NCI-H2227 treated with DMSO at 0.1 percent for 48 hours (cell line): ENCODE measurements at places on chromosomes 13 and 19.
A peak's percentile ranks its signal among the peaks of the same experiment; 100 is the strongest.

DNA sequence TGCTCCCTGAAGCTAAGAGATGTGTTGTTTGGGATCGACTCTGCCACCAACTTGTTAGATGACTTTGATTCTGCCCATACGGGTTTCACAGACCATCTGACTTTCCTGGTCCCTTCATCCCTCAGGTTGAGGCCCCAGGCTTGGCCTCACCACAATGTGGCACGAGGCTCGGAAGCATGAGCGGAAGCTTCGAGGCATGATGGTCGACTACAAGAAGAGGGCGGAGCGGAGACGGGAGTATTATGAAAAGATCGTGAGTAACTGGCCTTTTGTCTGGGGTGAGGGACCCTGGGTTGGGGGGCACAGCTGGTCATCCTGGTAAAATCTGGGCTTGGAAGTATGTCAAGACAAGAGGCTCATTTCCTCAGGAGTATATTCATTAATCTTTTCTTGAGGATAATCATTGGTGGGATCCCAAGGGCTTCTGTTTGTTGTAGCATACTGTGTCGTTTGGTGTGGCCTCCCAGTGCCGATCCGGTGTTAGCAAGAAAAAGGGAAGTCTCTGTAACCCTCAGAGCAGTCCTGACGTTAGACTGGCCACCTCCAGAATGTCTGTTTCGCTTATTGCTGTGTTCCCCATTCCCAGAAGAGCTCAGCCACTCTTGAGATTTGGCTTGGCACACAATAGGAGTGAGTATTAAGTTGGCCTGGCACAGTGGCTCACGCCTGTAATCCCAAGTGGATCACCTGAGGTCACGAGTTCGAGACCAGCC, 1.4 kb downstream of the CLASRP start:
- no peak for DNase-seq

DNA sequence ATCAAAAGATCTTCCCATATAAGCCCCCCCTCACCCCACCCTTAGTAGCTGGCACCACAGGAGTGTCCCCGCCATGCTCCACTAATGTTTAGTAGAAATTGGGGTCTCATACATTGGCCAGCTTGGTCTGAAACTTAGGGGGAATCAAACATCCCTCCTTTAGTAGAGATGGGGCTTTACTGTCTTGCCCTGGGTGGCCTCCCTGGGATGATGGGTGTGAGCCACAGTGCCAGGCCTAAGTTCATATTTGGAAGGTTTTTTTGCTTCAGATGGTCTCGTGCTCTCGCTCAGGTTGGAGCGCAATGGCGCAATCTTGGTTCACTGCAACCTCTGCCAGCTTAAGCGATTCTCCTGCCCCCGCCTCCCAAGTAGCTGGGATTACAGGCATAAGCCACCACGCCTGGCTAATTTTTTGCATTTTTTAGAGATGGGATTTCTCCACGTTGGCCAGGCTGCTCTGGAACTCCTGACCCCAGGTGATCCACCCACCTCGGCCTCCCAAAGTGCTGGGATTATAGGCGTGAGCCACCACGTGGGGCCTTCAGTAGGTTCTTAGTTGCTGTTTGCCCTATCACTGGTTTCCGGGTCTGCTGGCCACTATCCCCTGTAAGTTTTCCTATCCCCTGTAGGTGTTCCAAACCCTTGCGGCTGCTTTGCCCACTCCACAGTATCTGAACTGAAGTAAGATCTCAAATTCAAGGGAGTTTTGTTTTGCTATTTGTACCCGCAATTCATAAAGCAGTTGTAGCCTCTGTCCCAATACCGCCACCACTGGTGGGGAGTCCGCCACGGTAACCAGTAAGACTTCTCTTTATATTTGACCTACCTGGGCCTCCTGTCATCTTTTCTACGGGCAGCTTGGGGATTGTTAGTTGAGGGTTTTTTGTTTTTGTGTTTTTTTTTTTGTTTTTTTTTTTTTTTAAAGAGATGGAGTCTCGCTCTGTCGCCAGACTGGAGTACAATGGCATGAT, 34.1 kb downstream of the NLRP12 start:
- DNase-seq: no peak

GRCh38 chr13:29545988-29546387, 49.5 kb downstream of the SLC7A1 start:
- DNase-seq: no peak

DNA sequence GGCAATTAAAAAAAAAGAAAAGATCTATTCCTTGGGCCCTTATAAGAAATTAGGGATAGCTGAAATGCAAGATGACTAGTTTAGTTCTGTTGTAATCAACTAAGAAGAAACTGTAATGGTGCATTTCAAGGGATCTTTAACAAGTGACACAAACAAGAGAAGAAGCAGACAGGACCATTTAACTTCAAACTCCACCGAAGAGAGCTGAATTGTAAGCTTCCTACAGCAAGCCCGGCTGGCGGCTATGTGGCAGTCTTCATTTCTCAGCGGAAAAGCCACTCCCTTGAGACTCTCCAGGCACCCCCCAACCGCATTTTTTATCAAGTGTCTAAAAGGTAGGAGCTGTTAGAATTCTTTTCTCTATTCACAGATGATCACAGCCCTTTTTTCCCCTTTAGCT, 305.2 kb upstream of the ZNF507 start:
- DNase-seq: no peak

GRCh38 chr13:23811366-23812062, 77.7 kb downstream of the MIPEP start:
- no peak for DNase-seq

DNA sequence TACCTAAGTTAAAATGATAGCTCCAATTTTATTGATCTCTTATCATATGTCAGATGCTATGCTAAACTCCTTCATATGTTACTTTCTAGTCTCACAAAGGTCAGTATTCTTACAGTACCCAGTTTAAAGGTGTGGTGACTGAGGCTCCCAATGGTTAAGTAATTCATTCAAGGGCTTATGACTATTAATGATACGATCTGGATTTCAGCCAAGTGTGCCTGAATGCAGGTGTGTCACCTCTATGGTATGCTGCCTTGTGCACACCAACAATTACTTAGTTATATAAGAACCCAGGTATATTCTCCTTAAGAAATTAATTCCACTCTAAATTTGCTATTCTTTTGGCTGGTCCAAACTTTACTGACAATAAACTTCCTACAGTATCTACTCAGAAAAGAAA, 84.6 kb upstream of the TRPC4 start:
- DNase-seq: no peak

DNA sequence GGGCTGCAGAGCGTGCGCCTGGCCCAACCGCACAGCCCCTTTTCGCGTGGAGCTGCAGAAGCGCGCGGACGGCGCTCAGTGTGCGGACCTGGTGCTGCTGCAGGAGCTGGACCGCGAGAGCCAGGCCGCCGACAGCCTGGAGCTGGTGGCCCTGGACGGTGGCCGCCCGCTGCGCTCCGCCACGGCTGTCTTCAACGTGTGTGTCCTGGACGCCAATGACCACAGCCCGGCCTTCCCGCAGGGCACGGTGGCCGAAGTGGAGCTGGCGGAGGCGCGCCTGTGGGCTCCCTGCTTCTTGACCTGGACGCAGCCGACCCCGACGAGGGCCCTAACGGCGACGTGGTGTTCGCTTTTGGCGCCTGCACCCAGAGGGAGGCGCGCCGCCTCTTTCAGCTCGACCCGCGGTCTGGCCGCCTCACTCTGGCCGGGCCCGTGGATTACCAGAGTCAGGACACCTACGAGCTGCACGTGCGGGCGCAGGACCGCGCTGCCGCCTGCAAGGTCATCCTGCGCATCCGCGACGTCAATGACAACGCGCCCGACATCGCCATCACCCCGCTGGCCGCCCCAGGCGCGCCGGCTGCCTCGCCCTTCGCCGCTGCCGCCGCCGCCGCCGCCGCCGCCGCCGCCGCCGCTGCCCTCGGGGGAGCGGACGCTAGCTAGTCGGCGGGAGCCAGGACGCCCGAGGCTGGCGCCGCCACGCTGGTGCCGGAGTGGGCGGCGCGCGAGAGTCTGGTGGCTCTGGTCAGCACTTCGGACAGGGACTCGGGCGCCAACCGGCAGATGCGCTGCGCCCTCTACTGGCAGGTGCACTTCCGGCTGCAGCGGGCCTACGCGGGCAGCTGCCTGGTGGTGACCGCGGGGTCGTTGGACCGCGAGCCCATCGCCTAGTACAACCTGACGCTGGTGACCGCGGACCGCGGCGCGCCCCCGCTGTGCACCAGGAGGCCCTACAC, 172.2 kb downstream of the OLFM4 start:
- no peak for DNase-seq

DNA sequence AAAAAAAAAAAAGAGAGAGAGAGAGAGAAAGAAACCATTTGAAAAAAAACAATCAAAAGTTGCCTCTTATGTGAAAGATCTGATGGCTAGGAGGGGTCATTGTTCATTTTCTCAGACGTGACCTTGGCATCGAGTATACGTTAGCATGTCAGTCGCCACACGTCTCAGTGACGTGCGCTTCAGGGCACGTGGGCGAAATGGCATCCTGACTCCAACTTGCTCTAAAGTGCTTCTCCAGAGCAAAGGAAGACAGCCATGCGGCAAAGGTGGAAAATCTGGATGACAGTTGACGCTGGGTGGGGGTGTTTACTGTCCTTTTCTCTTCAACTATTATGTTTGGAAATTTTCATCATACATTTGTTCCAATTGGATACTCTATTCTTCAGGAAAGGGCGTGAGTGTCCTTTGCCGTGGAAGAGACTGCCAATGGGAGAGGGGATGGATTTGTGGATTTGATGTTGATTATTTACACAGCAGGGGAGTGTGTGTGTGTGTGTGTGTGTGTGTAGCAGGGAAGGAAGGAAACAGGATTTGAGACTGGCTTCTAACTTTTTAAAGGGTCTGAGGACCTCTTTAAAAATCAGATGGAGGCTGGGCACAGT, 25.0 kb downstream of the KLF2 start:
- peak; percentile 3 for DNase-seq

GRCh38 chr13:70473907-70474306, 365.7 kb upstream of the KLHL1 start:
- DNase-seq: no peak

DNA sequence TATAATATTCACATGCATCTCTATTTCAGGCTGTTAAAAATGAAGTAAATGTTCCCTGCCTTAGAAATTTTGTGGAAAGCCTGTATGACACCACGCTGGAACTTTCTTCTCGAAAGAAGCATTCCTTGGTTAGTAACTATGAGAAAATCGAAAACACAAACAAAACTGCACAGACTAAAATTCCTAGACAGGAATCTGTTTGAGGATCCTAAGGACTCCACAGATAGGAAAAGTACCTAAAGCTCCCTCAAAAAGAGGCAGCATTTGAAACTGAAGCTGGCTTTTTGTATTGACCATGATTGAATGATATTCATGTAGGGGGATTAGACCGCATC, 103.4 kb downstream of the FRY start:
- DNase-seq: no peak

DNA sequence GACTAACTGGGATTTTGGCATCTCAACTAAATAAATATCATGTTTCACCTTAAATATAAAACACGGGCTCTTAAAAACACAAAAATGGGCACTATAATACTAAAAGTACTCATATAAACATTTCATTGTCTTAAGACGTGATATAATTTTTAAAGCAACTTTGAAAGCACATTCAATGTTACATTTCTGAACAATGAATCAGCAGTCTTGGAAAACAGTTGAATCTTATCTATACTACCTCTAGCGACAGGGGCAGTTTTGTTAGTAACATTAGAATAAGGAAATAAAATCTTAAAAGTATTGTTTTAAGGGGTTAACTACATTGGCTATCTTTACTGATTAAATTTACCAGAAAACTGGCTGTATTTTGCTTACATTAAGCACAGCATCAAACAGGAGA, 156.9 kb downstream of the UGGT2 start:
- no peak for DNase-seq

DNA sequence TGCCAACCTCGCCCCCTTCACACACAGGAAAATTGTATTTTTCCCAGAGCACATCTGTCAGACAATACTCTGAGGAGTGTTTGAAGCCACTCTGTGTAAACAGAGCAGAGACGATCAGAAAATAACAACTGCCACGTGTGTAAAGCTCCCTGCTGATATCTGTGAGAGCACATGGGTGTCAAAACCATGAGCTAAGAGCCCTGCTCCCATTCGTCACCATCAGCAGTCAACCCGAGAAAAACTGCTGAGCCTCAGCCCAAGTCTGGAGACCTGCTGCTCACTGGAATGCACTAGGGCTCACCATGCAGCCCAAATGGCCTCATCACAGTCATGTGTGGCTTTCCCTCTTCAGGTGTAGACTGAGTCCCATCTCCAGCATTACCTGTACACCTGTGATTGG, 304.1 kb downstream of the FGF14 start:
- DNase-seq: no peak

- no peak for DNase-seq
Measured at GRCh38 chr13:47556703-47557102, 444.4 kb downstream of the SUCLA2 start.

- no peak for DNase-seq
Measured at GRCh38 chr13:77915686-77916085, 2.9 kb downstream of the EDNRB start.

- DNase-seq: peak; percentile 18
Measured at GRCh38 chr13:61415058-61415721, 459 bp downstream of the PCDH20 start.

- no peak for DNase-seq
Measured at GRCh38 chr13:49791711-49792549, 552 bp downstream of the KPNA3 start.

DNA sequence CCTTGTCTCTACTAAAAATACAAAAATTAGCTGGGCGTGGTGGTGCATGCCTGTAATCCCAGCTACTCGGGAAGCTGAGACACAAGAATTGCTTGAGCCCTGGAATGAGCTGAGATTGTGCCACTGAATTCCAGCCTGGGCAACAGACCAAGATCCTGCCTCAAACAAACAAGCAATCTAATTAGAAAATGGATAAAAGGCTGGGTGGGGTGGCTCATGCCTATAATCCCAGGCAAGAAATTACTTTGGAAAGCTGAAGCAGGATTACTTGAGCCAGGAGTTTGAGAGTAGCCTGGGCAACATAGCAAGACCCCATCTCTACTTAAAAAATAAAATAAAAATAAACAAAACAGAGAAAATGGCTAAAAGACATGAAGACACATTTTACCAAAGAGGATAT, 77.0 kb downstream of the CAB39L start:
- DNase-seq: no peak

GRCh38 chr13:23754506-23754905, 134.7 kb downstream of the MIPEP start:
- DNase-seq: no peak

- no peak for DNase-seq
Measured at GRCh38 chr19:920051-920864, 3.1 kb downstream of the KISS1R start.

GRCh38 chr13:110771194-110771593, 57.7 kb downstream of the ING1 start:
- DNase-seq: no peak

- DNase-seq: no peak
Measured at GRCh38 chr13:91046715-91047327, 300.7 kb upstream of the MIR17HG start.

DNA sequence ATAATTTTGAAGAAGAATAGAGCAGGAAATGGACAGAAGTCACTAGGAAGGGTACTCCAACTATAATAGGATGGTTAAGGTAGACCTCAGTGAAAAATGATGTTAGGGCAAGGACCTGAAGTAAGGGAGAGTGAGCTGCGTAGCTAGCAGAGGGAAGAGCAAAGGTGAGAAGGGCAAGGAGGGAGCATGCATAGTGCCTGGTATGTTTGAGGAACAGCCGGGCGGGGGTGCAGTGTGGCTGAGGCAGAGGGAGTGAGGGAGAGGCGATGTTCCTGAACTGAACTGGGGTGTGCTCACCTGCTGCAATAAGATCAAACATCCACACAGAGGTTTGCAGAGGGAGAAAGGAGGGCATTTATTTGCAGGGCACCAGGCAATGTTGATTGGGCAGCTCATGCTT, 110.4 kb downstream of the DNAJC15 start:
- DNase-seq: no peak

- DNase-seq: no peak
Measured at GRCh38 chr13:61144301-61144700, 271.3 kb downstream of the PCDH20 start.

- no peak for DNase-seq
Measured at GRCh38 chr19:7262470-7262869, 31.7 kb downstream of the INSR start.
